ENCODE measurements at places on chromosomes 4 and X.

DNA sequence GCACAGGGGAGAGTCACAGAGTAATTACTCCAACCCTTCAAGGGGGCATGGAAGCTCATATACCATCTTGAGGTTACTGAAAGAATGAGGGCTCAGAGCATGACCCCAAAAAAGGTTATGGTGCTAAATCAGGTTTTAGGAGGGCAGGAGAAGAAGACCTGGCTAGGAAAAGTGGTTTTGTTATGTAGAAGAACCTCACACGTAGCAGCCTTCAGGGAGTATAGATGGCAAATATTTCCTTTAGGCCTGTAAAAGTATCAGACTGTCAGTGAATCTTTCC is 102.0 kb upstream of the PDE5A start:
- DNase-seq = no peak

- DNase-seq = no peak
These were observed 334.9 kb upstream of the DDX53 start for GRCh38 chrX:22664826-22665225.

GRCh38 chrX:63686878-63687714 is 97.9 kb downstream of the ARHGEF9 start:
- peak; percentile 19 for DNase-seq

DNA sequence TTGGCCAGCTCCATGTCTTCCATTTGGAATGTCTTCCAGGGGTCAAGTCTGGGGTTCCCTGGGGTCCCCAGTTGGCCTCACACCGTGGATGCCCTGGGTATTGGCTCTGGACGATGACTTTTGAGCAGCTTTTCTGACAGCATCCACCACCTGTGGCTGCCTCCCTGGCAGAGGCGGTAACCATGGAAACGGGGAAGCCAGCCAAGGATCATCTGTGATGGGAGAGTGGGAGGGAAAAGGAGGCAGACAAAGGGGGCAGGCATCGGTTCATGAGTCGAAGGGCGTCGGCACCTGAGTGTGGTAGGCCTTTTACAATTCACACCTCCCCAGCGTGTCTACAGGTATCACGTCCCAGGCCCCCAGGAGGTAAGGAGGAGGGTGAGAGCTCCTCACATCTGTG is 152.2 kb downstream of the ASMT start:
- no peak for DNase-seq

GRCh38 chr4:29541757-29542156 is 1178.4 kb upstream of the PCDH7 start:
- DNase-seq = no peak

DNA sequence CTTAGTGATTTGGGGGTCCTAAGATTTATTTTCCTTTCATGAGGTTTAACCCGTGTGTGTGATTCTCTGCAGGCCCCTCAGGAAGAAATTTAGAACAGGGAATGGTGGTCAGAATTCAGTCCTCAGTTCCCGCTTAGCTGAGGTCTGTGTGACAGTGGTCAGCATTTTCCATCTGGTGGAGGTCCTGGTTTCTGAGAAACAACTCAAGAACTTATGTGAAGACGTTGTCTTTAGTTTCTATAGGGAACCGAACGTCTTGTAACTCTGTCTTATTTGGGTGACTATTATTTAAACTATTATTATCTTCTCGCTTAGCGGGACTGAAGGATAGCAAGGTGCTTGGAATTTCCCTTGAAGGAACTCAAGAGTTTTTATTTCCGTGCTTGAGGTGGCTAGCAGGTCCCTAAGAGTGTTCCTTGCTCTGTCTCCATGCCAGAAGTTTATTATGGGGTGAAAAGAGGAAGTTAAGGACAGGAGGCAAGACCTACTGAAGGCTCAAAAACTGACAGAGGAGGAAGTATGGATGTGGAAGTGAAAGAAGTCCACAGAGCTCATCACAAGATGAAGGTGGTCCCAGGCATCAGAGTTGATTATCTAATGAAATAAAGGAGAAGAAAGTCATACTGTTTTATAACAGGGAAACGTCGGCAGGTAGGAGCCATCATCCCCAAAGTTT is 9.4 kb downstream of the MGST2 start:
- DNase-seq = no peak

GRCh38 chr4:143382596-143382995 is 45.9 kb downstream of the GAB1 start:
- no peak for DNase-seq

DNA sequence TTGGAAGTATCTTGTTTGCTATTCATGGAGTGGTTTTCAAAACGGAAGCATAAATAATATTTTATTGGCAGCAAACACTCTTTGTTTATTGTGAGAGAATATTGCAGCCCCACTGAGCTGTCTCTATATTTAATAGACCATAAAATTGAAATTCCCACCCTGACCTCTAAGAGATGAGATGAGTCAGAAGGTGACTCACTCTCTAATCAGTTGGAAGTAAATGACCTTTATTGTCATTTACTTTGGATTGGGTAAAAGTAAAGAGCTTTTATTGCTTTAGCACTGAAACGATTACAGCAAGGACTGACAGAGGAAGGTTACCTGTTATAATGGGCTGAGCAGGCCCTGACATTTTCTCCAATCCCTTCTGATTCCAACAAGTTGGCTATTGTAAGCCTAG is 55.0 kb downstream of the SYTL5 start:
- no peak for DNase-seq

- DNase-seq = no peak
These were observed 35.9 kb downstream of the FGFRL1 start for GRCh38 chr4:1047106-1047975.

GRCh38 chr4:18777190-18777930 is 755.8 kb upstream of the LCORL start:
- DNase-seq = no peak

DNA sequence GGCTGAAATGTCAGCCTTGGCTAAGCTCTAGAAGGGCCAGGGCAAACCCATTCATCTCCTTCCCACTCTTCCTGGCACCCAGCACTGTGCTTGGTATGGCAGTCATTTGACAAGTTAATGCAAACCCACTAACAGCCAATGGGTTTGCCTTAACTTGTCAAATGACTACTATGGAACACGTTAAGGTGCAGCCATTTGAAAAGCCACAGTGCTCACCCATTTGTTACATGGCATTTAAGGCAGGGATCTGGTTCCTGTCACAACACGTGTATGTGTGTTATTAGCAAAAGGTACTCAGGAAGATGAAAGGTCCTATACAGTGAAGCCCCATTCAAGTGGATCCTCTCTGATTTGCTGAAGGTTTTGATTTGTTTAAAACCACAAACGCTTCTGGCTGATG is 7.2 kb downstream of the CRMP1 start:
- DNase-seq = no peak

- no peak for DNase-seq
These were observed 81.9 kb downstream of the RBM47 start for GRCh38 chr4:40547789-40548132.

DNA sequence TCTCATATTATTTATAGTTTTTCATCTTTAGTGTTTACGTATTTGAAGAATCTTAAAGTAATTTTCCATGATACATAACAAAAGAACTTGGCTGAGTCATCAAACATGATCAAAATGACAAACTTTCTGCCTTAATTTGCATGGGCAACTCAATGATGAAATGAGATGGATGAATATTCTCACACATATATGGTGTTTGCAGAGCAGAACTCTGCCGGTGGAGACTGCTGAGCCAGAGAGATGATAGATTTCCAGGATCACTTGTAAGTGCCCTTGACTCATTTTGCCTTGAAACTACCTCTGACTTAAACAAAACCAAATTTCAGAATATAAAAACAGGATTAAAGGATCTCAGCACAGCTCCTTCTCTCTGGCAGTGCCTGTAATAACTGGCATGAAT is 38.2 kb downstream of the TRPC3 start:
- DNase-seq = no peak

- no peak for DNase-seq
These were observed 432.5 kb upstream of the TENM3 start for GRCh38 chr4:181810711-181811110.

GRCh38 chrX:148588649-148589310 is 88.4 kb downstream of the AFF2 start:
- no peak for DNase-seq

GRCh38 chrX:19735244-19735643 is 152.2 kb downstream of the SH3KBP1 start:
- DNase-seq = no peak

DNA sequence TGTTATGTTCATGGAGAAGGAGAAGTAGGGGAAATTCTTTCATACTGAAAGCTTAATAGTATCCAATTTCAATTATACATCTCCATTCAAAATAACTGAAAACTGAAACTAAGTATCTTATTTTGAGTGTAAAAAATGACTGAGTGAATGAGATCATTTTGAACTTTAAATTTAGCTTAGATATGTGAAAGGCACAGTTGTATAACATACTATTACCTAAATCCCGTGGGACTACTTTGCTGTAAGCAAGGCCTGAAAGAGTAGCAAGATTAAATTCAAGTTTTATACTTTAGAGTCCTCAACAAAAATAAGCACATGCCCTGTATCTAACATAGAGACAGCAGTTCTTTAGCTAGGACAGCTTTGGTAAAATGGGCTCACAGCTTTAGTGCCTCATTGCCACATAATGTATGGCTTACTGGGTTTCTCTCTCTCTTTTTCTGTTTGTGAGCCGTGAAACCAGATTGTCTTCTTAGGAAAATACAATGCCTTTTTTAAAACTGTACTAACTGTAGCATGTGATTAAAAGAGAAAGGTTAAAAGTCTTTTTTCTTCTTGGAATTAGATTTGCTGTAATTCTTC is 43.2 kb downstream of the GSTCD start:
- DNase-seq = no peak

DNA sequence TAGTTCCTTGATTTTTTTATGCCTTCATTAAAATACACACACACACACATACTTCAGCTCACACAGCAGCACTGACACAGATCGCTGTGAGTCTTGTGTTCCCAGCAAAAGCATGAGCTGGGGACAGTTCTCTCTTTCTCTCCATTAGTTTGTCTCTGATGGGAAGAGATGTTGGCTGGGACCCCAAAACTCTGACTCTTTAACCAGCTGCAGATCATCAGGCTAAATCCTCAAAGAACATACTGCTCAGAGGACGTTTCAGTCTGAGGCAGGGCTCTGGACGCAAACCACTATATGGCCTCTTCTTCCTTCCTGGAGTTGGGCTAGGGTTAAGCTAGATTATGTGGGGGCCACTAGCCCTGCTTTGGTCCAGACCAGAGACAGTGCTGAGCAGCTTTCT is 109.6 kb downstream of the NHSL2 start:
- DNase-seq = no peak

DNA sequence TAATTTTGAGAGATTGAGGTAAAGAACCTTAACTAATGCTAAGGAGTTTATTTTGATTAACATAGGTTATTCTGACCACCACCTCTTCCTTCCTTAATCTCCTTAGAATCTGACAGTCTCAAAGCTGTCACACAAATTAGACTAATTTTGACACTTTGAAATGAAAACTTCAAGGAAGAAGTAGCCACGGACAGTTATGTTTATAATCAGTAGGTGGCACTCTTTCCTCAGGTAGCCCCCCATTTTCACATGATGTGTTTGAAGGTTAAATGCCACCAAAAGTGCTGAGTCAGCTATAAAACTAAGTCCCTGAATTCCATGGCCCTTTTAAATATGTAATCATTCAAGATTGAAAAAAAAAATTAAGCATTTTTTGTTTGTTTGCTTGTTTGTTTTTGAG is 22.4 kb downstream of the TMEM33 start:
- peak; percentile 18 for DNase-seq

DNA sequence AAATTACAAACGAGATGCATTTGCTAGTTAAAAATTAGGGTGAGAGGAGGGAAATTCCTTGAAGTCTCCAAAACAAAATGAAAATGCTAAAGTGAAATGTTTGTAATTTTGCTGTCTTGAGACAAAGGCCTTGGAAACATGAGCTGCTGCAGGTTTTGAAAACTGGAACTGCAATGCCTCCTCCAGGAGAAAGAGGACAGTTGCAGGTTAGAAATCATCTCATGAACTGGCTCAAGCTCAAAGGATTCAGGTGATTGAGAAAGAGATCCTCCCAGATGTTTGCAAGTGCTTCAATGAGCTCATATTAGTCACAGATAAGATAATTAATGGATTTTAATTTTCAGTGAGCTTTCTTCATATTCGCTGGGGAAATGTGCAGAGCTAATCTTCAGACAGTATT is 32.4 kb downstream of the SMPX start:
- DNase-seq = no peak

- DNase-seq = no peak
These were observed 331.0 kb upstream of the CPXCR1 start for GRCh38 chrX:88416002-88416401.

DNA sequence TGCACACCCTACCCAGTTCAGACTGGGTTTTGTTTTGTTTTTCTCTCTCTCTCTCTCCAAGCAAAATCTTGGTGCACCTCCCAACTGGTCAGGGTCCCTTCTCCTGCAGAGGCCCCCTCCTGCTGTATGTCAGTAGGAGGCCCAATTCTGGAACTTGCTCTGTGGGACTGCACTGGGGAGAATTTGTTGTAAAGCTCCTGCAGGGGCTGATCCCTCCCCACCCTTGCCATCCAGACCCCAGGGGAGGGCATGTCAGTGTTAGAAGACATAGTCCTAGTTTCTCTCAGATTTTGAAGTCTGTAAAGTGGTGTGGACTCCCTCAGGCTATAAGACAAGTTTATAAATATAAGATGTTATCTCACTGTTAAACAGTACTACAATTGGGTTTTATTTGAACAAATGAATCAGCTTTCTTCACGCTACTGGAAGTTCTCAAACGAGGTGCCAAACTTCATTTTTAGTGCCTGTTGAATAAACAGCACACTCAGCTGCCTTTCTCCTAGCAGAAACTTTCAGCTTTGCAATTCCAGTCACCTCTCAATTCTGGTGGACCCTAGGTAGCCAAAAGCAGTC is 88.6 kb upstream of the FRMPD3 start:
- DNase-seq = no peak

DNA sequence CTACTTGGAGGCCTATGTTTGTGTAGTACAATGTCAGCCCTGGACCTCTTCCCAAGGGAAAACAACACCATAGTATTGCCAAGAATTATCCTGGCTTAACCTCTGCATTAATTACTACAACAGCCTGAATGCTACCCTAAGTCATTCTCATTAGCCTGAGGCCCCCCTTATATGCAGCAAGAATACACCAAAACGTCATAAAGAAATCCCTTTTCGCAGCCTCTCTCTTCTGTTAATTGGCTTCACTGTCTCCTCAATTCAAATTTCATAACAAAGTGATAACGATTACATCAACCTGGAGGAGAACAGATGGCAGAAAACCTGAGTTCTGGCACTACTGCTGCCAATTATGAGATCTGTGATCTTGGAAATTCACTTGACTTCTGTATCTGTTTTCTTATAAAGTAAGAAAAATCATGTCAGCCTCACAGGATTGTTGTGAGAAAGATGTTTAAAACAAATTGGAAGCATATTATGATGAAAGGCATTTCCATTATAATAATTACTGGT is 1663.1 kb downstream of the STIM2 start:
- DNase-seq = no peak

DNA sequence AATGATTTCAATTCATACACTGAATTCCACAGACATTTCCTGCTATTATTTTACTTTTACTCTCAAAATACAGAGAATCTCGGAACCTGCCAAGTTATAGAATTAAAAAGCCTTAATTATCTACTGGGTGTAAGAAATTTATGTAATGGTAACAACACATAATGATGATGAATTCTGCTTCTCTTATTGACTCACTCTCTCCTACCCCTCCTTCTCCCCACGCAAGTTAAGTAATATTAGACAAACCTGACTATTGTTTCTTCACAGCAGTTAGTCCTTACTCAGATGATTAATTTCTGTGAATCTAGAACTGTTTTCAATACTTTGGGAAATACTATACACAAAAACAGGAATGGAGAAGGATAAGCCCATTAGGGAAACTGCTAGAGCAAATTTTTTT is 762.0 kb downstream of the CCSER1 start:
- no peak for DNase-seq

GRCh38 chrX:6738518-6739470 is 203.9 kb upstream of the VCX3A start:
- DNase-seq = peak; percentile 83

GRCh38 chr4:110142461-110142860 is 56.0 kb downstream of the ELOVL6 start:
- DNase-seq = no peak

Data from DND-41 (cell line).